ENCODE measurements at places on chromosomes 7 and 10.

- ATAC-seq = no peak
Measured at GRCh38 chr7:119925581-119926289, 347.2 kb upstream of the KCND2 start.

- no peak for ATAC-seq
Measured at GRCh38 chr10:125006188-125006680, 64.3 kb downstream of the ZRANB1 start.

DNA sequence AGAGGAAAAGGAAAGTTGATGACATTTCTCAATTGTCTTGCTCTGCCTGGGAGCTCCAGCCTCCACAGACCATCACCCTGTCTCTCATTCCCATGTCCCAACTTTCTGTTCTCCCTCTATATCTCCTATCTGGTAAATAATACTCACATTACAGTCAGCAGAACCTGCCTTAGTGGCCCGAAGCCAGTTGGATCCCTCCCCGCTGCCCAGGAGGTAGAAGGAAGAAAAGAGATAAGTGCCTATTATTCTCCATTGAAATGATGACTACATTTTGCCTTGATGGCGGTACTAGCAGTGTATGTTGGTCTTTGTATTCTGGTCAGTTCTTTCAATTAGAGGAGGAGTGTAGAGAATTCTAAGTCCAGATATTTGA lies 91.9 kb downstream of the CSTF2T start:
- ATAC-seq = no peak

- no peak for ATAC-seq
Measured at GRCh38 chr10:65320236-65321026, 1605.4 kb upstream of the LRRTM3 start.

All from motor neuron (in vitro differentiated cells).